ENCODE measurements at places on chromosomes 3 and 15. TPM values are rescaled to one million over a fixed set of nuclear protein-coding genes. Genes with fewer than 3 reads are reported as not detected.

The GOLGA8T gene
- total RNA-seq = not detected

The HIGD2B gene
- not detected for total RNA-seq

The CORO2B gene
- 1.0 TPM for total RNA-seq

The ATP1B3 gene
- total RNA-seq = 58.6 TPM

DNA sequence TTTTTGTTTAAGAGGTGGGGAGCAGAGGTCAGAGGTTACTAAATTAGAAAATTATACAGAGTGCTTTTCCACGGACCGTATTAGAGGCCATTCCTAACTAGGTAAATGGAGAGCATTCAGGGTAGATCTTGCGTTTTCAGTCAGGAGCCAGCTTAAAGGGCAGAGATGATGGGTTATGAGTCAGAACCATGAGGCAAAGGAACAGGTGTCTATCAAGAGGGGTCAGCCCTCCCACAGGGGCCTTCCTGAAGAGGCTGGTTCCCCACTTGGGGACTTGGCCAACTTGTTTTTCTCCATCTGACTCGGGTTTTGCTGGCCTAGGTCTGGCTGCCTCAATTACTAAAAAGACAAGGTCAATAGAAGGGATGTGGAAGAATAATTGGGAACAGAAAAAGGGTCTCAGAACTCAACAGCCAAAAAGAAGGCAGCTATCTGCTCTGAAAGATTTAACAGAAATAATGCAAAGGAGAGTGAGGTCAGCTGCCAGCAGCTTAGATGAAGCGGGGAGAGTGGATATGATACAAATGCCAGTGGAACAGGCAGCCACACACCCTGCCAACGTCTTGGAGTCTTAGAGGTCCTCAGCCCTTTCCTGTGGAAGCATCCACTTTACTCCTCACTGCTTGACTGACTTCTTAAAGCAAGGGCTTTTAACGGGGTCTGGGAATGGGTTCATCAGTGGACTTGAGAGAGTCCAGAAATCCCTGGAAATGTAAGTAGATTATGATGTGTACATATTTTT is 17.6 kb downstream of the MTMR14 start:
- H3K27me3 ChIP-seq = no peaks in the 10 kb centered on the region
- H3K27ac ChIP-seq = no peak overlapping the region
- no peak for DNase-seq
- H3K4me3 ChIP-seq = no peak overlapping the region

DNA sequence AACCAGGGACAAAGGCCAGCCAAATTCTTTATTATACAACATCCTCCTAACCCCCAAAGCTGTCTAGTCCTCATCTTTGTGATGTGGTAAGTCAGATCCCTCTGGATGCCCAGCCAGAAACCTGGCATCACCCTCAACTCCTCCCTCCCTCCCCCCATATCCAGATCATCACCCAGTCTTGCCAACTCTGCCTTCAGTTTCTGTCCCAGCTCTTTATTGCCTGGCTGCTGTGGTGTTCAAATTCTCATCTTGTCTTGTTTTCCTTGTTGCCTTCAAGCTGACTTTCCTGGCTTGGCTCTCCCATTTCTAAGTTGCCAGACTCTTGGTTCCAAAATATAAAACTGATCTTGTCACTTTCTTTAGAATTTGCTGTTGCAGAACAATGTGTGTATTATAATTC is 28.6 kb downstream of the MAP2K1 start:
- H3K27ac ChIP-seq = no peak overlapping the region
- H3K4me1 ChIP-seq = no peaks in the 10 kb centered on the region
- H3K36me3 ChIP-seq = no peaks in the 10 kb centered on the region
- no peaks in the 10 kb centered on the region for H3K27me3 ChIP-seq

DNA sequence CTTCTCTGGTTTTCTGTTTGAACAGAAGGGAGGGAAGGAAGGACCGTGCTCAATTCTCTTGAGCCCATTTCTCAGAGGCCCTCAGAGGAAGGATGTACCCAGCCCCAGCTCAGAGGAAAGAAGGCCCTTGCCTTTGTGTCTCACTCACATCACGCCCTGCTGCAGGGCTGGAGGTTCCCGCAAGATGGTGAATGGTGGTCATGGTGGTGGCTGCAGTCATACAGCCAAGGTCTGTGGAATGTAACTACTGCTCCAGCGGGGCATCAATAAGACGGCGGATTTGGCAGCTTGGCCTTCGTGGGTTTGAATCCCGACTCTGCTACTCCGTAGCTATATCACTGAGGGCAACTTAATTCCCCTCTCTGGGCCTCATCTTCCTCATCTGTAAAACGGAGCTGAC is 62.9 kb downstream of the SLC6A1 start:
- no peaks in the 10 kb centered on the region for H3K4me1 ChIP-seq
- peaks cover 15% of the 10 kb centered on the region for H3K27me3 ChIP-seq
- H3K4me3 ChIP-seq = no peak overlapping the region
- no peaks in the 10 kb centered on the region for H3K36me3 ChIP-seq

- H3K4me1 ChIP-seq = peaks cover 5% of the 10 kb centered on the region
- H3K27me3 ChIP-seq = no peaks in the 10 kb centered on the region
- no peak overlapping the region for H3K4me3 ChIP-seq
- H3K27ac ChIP-seq = no peak overlapping the region
- H3K36me3 ChIP-seq = no peaks in the 10 kb centered on the region
These were observed 2.8 kb upstream of the ISG20 start for GRCh38 chr15:88636050-88636449.

- no peaks in the 10 kb centered on the region for H3K27me3 ChIP-seq
- H3K27ac ChIP-seq = no peak overlapping the region
- DNase-seq = no peak
- H3K4me3 ChIP-seq = no peak overlapping the region
These were observed 16.3 kb downstream of the RTP1 start for GRCh38 chr3:187213616-187214015.

DNA sequence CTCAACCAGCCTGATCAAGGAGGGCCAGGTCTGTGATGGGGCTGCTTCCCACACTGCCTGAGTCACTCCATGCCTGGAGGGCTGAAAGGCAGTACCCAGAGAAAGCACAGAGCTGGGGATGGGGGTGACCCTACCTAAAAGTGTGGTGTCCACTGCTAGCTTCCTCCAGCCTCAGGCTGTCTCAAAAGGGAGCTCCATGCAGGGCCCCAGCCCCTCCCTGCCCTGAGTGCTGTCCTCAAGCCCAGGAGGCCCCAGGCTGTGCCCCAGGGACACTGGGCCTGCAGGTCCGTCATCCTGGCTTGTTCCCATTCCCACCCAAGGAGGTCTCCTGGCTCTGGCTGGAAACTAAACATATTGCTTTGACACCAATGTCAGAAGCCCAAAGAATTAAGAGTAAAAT is 56.8 kb downstream of the ZNF445 start:
- no peaks in the 10 kb centered on the region for H3K36me3 ChIP-seq
- no peak overlapping the region for H3K4me3 ChIP-seq
- DNase-seq = no peak

DNA sequence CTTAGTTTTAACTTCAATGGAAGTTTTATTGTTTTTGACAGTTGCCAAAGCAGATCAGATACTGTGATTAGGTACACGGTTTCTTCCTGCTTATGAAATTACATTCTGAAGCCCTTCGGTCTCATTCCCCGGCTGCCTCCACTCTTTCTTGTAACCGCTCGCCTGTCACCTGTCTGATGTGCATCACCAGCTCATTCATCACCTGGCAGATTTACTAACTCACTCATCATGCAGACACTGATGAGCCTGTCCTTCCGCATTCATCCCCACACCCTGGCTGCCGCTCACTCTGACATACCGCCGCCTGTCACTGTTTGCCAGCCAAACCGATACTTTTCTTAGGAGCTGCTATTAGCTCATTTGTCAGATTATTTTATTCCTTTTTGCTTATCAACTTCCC is 82.8 kb upstream of the NSMCE3 start:
- no peaks in the 10 kb centered on the region for H3K27me3 ChIP-seq
- H3K4me3 ChIP-seq = no peak overlapping the region
- no peak overlapping the region for H3K27ac ChIP-seq
- H3K36me3 ChIP-seq = no peaks in the 10 kb centered on the region
- no peak for DNase-seq

GRCh38 chr3:172261054-172261453 is 187.2 kb downstream of the GHSR start:
- H3K36me3 ChIP-seq = no peaks in the 10 kb centered on the region
- H3K27me3 ChIP-seq = no peaks in the 10 kb centered on the region
- H3K4me3 ChIP-seq = no peak overlapping the region
- DNase-seq = no peak
- peaks cover 23% of the 10 kb centered on the region for H3K4me1 ChIP-seq

- no peaks in the 10 kb centered on the region for H3K27me3 ChIP-seq
- no peaks in the 10 kb centered on the region for H3K36me3 ChIP-seq
- no peak for DNase-seq
- no peak overlapping the region for H3K27ac ChIP-seq
- peaks cover 6% of the 10 kb centered on the region for H3K4me1 ChIP-seq
- H3K4me3 ChIP-seq = no peak overlapping the region
These were observed 37.5 kb downstream of the TGFBR2 start for GRCh38 chr3:30643763-30644462.

GRCh38 chr3:135503760-135504686 is 461.5 kb upstream of the PPP2R3A start:
- H3K27ac ChIP-seq = no peak overlapping the region
- peaks cover 16% of the 10 kb centered on the region for H3K4me1 ChIP-seq

GRCh38 chr3:132867956-132868355 is 145.7 kb upstream of the NPHP3 start:
- no peaks in the 10 kb centered on the region for H3K27me3 ChIP-seq
- no peaks in the 10 kb centered on the region for H3K36me3 ChIP-seq
- no peak for DNase-seq
- no peak overlapping the region for H3K27ac ChIP-seq

DNA sequence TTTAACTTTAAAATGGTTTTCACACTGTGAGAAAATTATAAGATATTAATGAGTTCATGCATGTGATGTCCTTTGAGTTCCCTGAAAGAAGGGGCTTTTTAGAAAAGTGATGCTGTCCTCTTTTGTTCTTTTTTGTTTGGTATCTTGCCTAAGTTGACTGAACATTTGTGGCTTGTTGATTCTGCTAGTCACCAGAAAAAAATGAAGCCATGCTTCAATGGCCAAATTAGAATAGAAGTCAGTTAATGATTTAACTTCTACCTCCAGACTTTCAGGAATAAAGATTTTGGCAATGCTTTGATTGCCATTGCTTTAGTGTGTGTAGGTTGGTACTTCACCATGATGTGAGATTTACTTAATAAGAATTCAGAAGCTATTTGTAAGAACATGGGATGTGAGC is 260.6 kb upstream of the NECTIN3 start:
- DNase-seq = no peak
- H3K4me1 ChIP-seq = peaks cover 14% of the 10 kb centered on the region
- H3K4me3 ChIP-seq = no peak overlapping the region
- H3K36me3 ChIP-seq = no peaks in the 10 kb centered on the region
- H3K27ac ChIP-seq = no peak overlapping the region

DNA sequence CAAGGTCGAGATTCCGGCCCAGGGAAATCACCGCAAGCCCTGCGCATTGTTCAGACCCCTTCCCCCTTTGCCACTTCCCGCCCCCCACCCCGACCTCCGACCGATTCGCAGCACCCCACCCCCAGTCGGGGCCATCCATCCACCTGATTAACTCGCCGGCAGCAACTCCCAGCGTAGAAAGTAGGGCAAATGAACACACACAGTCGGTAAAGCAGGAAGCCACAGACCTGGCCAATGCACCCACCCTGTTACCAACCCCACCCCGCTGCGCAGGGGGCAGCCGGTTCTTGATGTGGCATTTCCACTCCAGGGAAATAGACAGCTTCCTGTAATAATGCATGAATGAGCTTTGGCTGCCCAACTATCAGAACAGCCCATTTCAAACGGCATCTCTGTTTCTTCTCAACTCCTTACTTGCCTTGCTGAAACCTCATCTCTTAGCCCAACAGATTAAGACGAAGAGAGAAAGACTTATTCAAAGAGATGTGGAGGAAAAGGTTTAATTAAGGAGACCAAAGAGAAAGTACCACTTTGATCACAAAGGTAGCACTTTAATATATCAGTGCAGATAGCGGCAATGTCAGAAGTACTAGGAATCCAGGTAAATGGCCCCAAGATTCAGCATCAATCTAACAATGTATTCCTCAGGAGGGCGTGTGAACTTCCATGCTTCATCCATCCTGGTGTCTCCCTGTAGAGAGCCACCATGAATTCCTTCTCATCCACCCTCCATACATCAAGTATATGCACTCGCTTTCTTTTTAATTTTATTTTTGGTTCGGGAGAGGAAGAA is 1.9 kb downstream of the TNIK start:
- DNase-seq = peak; percentile 43
- peak overlapping the region; percentile 61 for H3K4me3 ChIP-seq
- H3K27me3 ChIP-seq = peaks cover 60% of the 10 kb centered on the region
- H3K27ac ChIP-seq = no peak overlapping the region
- peaks cover 30% of the 10 kb centered on the region for H3K4me1 ChIP-seq
- no peaks in the 10 kb centered on the region for H3K36me3 ChIP-seq

- H3K27ac ChIP-seq = no peak overlapping the region
- H3K27me3 ChIP-seq = no peaks in the 10 kb centered on the region
- no peaks in the 10 kb centered on the region for H3K36me3 ChIP-seq
These were observed 130.8 kb downstream of the SNRK start for GRCh38 chr3:43417133-43417532.

DNA sequence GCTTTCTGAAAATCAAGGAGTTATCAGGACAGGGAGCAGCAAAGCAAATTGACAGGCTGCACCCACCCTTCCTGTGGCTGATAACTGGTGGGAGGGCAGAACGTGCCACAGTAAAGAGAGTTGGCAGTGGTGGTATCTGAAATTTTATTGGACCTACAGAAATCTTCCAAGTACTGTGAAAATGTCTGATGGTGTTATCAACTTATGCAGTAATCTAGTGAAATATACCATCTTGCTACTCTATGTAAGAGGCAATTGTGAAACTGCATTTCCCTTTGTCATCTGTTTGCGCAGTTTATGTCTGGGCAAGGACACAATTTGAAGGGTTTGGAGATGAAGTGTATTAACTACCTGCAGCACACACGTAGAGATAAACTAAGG is 1.5 kb downstream of the PLCL2 start:
- peaks cover 47% of the 10 kb centered on the region for H3K4me1 ChIP-seq
- no peaks in the 10 kb centered on the region for H3K36me3 ChIP-seq

GRCh38 chr3:113575206-113575605 is 42.9 kb downstream of the SIDT1 start:
- no peak overlapping the region for H3K4me3 ChIP-seq
- no peaks in the 10 kb centered on the region for H3K36me3 ChIP-seq
- peak; percentile 71 for DNase-seq
- H3K4me1 ChIP-seq = peaks cover 17% of the 10 kb centered on the region

- H3K27me3 ChIP-seq = no peaks in the 10 kb centered on the region
- H3K36me3 ChIP-seq = no peaks in the 10 kb centered on the region
- H3K4me3 ChIP-seq = no peak overlapping the region
- H3K27ac ChIP-seq = no peak overlapping the region
- no peak for DNase-seq
- no peaks in the 10 kb centered on the region for H3K4me1 ChIP-seq
These were observed 83.9 kb downstream of the CD47 start for GRCh38 chr3:108006881-108007331.

DNA sequence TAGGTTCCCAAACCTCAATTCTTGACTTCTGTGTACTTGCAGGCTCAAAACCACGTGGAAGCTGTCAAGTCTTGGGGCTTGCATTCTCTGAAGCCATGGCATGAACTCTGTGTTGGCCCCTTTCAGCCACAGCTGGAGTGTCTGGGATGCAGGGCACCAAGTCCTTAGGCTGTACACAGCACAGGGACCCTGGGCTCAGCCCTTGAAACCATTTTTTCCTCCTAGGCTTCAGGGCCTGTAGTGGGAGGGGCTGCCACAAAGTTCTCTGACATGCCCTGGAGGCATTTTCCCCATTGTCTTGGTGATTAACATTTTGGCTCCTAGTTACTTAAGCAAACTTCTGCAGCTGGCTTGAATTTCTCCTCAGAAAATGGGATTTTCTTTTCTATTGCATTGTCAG is 135.4 kb downstream of the ATG7 start:
- H3K36me3 ChIP-seq = no peaks in the 10 kb centered on the region
- H3K4me1 ChIP-seq = no peaks in the 10 kb centered on the region
- H3K27me3 ChIP-seq = no peaks in the 10 kb centered on the region
- no peak overlapping the region for H3K27ac ChIP-seq
- H3K4me3 ChIP-seq = no peak overlapping the region
